ENCODE measurements at places on chromosomes 2 and 18. TPM values are rescaled to one million over a fixed set of nuclear protein-coding genes. Genes with fewer than 3 reads are reported as not detected.

DNA sequence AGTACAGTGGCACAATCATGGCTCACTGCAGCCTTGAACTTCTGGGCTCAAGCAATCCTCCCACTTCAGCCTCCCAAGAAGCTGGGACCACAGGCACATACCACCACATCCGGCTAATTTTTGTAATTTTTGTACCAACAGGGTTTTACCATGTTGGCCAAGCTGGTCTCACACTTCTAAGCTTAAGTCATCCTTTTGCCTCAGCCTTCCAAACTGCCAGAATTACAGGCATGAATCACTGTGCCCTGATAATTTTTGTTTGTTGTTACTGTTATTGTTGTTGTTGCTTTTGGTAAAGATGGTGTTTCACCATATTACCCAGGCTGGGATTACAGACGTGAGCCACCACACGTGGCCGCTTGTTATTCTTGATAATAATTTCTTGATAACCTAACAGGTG lies 10.5 kb upstream of the COBLL1 start:
- DNase-seq, result no peak

DNA sequence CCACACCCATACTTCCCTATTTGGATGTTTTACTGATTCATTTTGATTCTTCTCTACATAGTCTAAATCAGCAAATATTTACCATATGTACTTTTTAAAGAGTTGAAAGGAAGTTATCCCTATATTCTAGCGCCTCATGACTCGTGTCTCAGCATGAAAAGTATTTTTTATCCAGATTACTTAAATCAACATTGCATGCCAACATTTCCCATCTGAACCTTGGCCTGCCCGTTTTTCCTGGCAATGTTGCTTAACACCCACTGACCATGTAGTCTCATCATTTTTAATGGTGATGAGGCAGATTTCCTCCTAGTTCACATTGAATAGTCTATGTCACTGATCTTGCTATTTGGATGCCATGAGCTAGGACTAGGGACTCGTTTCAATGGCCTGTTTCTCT lies 13.2 kb upstream of the SCYGR5 start:
- no peak for DNase-seq

DNA sequence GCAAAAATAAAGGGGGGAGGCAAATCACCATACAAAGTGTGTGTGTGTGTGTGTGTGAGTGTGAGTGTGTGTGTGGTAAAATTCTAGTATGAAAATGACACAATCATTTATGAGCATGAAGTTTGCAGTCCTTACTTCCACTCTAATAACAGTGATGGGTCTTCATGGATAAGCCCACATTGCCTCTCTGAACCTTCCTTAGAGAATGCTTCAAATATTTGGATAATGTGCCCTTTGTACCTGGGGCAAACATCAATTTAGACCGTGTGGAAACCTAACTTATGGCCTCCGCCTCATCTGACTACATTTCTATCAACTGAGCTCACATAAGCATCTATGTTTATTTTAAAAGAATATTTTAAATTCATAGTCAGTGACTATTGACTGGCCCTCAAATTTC lies 3.7 kb downstream of the SCN9A start:
- no peak for DNase-seq

GRCh38 chr2:205712508-205712907 lies 30.2 kb downstream of the NRP2 start:
- DNase-seq, result no peak

GRCh38 chr2:66547887-66548286 lies 113.0 kb downstream of the MEIS1 start:
- no peak for DNase-seq

DNA sequence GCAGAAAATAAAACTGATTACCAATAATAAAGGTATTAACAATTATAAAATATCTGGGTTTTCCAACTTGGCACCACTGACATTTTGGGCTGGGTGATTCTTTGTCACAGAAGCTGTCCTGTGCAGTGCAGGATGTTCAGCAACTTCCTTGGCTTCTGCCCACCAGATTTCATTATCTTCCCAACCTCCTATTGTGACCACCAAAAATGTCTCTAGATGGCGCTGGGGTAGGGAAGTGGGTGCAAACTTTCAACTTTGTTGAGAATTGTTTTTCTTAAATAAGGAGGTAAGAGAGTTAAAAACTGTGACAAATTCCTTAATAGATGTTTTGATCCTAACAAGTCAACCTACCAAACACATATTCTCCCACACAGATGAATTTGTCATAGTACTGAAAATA lies 90.1 kb downstream of the GAREM1 start:
- no peak for DNase-seq

GRCh38 chr2:125491663-125492062 lies 1164.3 kb upstream of the GYPC start:
- DNase-seq, result no peak

Gene MC4R
- not detected for total RNA-seq

DNA sequence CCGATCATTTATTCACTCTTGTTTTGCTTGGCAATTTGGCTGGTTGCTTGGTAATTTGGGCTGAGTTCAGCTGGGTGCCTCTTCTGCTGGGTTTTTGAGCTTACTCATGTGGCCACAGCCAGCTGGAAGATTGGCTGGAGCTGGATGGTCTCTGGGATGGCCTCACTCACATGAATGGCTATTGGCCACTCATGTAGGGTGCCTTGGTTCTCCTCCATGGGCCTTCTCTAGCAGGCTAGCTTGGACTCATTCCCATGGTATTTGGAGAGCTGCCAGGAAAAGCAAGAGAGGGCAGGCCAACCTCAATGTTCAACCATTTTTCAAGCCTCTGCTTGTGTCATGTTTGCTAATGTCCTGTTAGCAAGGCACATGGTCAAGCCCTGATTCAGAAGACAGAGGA lies 16.9 kb downstream of the ZAP70 start:
- peak; percentile 7 for DNase-seq

GRCh38 chr2:25980076-25980887 lies 2.0 kb downstream of the KIF3C start:
- no peak for DNase-seq

- no peak for DNase-seq
These were observed 105.8 kb upstream of the PID1 start for GRCh38 chr2:229376866-229377265.
